ENCODE measurements at places on chromosomes 12 and 14.
A peak's percentile ranks its signal among the peaks of the same experiment; 100 is the strongest.

- DNase-seq, result no peak
Observed at GRCh38 chr12:131871677-131872076, 22.7 kb upstream of the ULK1 start.

GRCh38 chr14:97106609-97107008 is 309.4 kb downstream of the VRK1 start:
- no peak for DNase-seq

DNA sequence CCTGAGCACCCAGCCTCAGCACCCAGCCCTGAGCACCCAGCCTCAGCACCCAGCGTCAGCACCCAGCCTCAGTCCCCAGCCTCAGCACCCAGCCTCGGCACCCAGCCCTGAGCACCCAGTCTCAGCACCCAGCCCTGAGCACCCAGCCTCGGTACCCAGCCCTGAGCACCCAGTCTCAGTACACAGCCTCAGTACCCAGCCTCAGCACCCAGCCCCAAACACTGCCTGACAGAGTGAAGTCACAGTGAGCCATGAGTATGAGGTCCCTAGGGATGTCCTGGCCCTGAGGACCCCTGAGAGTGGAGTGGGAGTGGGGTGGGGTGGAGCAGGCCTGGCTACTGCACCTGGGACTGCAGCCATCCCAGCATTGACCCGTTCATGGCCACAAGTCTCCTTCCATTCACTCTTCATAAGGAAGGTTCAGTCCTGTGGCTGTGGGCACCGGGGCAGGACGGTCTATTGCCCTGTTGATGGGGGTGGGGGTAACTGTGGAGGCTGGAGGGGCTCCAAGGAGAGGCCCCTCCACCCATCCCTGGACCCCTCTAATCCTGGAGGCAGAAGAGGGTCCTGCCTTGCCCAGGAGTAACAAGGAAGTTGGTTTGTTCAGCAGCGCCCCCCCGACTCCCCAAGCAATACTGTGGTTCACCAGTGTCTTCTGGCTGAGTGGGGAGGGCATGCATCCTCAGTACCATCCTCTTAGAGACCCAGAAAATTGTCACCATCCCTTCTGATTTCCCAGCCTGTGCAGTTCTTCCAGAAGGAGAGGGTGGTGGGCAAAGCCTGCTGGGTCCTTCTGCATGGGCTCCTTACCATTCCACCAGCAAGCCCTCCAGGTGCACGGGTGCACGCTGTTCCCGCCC is 140.5 kb downstream of the ADGRD1 start:
- DNase-seq, result no peak

DNA sequence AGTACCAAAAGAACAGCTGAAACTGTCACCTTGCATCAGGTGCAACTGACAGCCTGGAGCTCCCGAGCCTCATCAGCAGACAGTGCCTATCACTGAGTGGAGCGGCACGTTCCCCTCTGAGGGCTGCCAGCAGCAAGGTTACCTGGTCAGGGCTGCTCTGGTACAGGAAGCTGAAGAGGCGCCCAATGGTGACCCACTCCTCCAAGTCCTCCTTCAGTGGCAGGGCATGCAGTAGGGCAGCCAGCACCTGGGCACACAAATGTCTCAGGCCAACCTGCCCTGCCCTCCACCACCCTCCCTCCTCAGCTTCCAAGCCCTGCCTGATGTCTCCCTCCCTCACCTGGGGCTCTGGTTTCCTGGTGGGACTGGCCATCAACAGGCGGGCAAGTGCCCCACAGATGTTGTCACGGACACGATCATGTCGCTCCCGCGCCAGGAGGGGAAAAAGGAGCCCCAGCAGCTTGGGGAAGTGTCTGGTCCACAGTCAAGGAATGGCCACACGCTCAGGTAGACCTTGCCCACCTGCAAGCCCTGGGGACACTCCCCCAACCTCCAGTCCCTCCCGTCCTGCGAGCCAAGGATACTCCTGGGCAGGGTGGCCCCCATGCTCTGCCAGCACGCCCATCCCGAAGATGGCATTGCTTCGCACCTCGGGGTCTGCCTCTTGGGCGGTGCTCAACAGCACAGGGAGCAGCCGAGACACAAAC is 7.1 kb downstream of the IPO4 start:
- DNase-seq, result no peak

GRCh38 chr14:20803223-20803622 is 579 bp upstream of the RNASE1 start:
- DNase-seq, result no peak

DNA sequence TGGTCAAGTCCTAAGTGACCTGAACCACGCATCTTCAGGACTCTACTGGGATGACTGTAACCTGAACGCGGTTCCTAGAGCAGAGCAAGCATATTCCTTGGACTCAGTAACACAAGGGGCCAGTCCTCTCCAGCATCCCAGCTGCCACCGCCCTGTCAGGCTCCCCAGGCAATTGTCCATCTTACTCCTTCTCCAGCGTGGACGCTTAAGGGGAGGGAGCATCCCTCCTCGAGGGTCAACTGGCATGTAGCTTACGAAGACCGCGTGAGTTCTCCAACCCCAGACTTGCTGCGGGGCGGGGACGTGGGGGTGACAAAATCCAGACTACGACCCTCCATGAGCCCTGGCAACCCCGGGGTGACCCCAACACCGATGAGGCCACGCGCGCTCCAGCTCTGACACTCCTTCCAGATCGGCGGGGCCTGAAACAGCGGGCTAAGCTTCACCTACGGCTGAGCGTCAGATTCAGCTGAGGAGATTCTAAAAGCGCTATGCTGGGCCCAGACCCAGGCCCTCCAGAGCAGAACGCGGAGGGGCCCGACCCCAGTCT is 846 bp upstream of the MTHFD1 start:
- DNase-seq, result peak; percentile 31

GRCh38 chr14:91831337-91831736 is 36.0 kb downstream of the TC2N start:
- DNase-seq, result no peak

DNA sequence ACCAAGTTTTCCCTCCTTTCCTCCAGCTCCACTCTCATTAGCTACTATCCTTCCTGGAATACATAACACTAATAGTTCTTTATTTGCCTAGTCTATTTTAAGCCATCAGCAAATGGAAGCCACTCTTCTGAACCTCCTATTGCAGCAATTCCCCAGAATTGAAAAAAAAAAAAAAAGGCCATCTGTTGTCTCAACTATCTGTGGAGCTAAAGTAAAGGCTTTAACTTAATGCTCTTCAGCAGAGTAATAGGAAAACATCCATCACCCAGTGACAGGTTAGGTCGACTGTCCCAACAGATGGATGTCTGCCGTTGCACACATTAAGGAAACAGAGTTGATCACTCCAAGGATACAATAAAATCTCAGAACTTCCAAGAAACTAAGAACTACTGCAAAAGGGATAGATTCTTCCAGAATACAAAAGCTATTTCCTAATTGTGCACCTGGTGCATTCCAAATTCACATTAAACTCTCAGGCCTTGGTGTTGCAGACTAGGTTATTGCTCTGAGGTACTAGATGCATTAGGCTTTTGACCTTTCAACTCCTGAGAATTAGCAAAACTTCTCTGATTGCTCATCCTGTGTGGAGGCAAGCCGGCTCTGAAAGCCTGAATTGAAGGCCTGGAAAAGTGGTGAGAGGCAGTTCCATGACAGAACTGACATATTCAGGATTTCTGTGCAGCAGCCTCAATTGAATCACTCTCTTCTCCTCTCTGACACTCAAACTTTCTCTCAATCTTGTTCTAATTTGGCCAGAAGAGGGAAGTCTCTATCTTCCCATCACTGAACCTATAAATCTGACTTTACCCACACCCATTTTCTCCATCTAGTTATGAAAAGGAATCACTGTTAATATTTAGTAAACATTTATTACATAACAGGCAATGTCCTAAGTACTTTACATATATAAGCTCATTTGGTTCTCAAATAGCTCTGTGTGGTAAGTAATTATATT is 238.4 kb upstream of the HMGA2 start:
- no peak for DNase-seq

- DNase-seq, result no peak
Observed at GRCh38 chr12:108109954-108110353, 19.1 kb upstream of the WSCD2 start.

GRCh38 chr14:68650404-68650994 is 142.4 kb downstream of the ZFP36L1 start:
- no peak for DNase-seq
